ENCODE measurements at places on chromosomes 3 and 15. TPM values are rescaled to one million over a fixed set of nuclear protein-coding genes. Genes with fewer than 3 reads are reported as not detected.

Gene DNAJC19
- 21.5 TPM for total RNA-seq

Gene CLN6
- total RNA-seq, result 25.4 TPM

Gene C15orf39
- 16.9 TPM for total RNA-seq

Gene VIPR1
- 0.09 TPM for total RNA-seq

Gene KNG1
- not detected for total RNA-seq

Gene ACTRT3
- 6.5 TPM for total RNA-seq

Gene ALDH1L1
- total RNA-seq, result 4.9 TPM

Gene WDR49
- not detected for total RNA-seq

Gene PLSCR2
- not detected for total RNA-seq

Gene EPHA6
- not detected for total RNA-seq

Gene PPP2R3A
- total RNA-seq, result 9.0 TPM

Gene SLC24A1
- total RNA-seq, result 6.4 TPM

Gene MEGF11
- not detected for total RNA-seq

Gene SSUH2
- not detected for total RNA-seq

Gene C3orf33
- total RNA-seq, result 5.6 TPM

Gene CAPN3
- total RNA-seq, result 5.6 TPM

Gene CACNA2D3
- total RNA-seq, result not detected

Gene MUC20
- not detected for total RNA-seq

Gene GREM1
- total RNA-seq, result 3.6 TPM

All from pericardium fibroblast (primary cell).